ENCODE measurements at places on chromosomes 2 and 18.

DNA sequence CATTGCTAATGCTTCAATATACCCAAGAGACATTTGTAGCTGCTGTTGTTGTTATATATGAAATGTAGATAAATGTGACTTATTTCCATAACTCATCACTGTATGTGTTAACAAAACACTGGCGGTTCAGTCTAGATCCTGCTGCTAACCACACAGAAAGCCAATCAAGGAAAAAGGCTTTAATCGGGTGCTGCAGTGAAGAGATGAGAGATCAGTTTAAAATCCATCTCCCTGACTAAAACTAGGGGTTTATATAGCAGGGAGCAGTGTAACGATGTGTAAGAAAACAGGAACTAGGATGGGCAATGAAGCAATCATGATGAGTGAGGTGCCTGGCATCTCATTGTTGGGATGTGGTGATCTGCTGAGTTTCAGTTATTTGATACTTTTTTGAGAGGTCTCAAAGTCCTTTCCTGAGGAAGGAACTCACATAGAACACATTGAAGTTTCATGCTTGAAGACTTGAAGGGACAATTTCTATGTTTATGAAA lies 677.7 kb upstream of the CDH7 start:
- no peak for DNase-seq

DNA sequence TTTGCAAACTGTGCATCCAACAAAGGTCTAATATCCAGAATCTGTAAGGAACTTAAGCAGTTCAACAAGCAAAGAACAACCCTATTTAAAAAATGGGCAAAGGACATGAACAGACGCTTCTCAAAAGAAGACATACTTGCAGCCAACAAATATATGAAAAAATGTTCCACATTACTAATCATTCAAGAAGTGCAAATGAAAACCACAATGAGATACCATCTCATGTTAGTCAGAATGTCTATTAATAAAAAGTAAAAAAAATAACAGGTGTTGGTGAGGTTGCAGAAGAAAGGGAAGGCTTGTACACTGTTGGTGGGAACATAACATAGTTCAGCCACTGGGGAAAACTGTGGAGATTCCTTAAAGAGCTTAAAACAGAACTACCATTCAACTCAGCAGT lies 126.2 kb downstream of the NAT8 start:
- no peak for DNase-seq

GRCh38 chr2:85959826-85960225 lies 71.0 kb upstream of the ST3GAL5 start:
- DNase-seq = no peak

DNA sequence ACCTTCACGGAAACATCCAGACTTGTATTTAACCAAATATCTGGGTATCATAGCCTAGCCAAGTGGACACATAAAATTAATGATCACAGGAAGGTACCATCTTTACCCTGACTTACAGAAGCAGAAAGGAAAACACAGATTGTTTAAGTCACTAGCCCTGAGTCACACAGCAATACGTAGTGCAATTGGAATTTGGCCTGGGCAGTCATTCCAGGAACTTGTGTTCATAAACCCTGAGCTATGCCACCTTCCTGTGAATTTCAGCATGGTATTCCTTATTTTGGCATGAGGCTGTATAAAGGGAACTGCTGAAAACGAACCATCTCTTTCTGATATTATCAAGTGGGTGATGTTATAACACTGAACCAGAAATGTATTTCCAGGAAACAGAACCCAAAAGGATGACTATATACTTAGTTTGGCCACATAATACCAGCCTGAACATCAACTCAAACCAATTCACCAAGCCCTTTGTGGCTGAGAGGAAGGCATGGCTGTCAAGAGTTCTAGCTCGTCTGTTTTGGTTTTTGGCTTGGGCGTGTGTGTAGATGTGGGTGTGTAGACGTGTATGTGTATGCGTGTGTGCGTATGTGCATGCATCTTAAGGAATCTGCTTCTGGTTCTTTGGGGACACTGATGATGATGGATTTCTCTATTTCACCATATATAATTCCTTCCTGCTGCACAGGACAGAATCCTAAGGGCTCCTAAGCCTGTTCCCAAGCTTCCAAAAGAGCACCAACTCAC lies 533.4 kb upstream of the ID2 start:
- DNase-seq = peak; percentile 77

DNA sequence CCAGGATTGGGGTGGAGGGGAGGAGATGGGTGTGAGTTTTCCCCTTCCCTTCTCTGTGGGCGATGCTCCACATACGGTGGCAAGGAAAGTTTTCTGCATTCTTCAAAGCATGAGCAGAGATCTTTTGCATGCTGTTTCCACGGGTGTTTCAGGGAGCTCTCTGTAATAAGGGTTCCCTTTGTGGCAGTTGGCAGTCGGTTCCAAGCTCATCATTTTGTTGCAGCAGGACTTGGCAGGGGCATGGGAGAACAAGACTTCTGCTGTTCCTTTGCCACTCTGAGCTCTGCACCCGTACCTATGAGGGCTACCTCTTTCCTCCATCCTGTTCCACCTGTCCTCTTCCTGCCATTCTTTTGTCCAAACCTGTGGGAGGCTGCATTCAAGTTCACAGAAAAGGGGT lies 71.3 kb upstream of the SPRED2 start:
- no peak for DNase-seq

- DNase-seq = no peak
These were observed 146.7 kb upstream of the EPAS1 start for GRCh38 chr2:46150445-46150955.

DNA sequence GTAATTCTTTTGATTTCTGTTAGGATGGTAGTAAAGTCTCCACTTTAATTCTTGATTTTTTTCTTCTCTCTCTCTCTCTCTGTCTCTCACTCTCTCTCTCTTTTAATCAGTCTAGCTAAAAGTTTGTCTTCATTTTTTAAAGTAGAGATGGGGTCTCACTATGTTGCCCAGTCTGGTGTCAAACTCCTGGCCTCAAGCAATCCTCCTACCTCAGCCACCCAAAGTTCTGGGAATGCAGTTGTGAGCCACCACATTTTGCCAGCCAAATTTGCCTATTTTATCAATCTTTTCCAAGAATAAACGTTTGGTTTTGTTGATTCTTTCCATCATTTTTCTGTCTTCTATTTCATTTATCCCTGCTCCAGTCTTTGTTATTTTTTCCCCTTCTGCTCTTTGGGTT lies 23.9 kb upstream of the ACOXL start:
- DNase-seq = no peak

DNA sequence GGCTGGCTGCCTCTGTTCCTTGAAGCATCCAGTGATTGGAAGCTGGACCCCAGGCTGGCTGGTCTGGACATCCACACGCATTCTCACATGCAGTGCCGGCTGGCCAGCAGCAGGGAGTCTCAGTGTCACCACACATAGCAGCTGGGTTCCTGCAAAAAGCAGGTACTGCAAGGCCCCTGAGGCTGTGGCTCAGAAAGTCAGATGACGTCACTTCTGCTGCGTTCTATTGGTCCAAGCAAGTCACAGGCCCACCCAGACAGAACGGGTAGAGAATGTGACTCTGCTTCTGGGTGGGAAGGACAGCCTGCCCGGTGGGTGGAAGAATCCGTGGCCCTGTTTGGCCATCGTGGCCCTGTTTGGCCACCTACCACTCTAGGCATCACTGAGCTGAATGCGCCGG lies 51.3 kb upstream of the SPP2 start:
- no peak for DNase-seq

- DNase-seq = no peak
These were observed 588.1 kb downstream of the DCDC2C start for GRCh38 chr2:4291430-4291829.

- peak; percentile 67 for DNase-seq
These were observed 207.2 kb downstream of the SLC8A1 start for GRCh38 chr2:40244675-40245074.

- DNase-seq = no peak
These were observed 12.0 kb upstream of the IAH1 start for GRCh38 chr2:9462313-9462712.

DNA sequence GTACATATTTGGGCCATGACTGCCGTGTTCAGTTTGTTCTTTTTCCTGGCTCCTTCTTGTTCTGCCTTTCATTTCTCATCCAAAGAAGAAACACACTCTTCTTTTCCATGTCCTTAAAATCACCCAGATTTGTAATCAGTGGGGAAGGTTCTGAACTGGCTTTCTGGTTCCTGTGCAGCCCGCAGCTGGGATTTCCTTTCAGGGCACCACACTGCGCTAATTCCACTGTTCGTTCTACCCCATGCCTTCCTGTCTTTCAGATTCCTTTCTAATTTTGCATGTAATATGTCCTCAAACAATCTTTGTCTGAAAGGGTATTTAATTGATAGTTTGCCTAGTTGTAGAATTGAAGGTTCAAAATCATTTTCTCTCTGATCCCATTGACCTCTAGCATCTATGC lies 94.1 kb downstream of the HS1BP3 start:
- DNase-seq = no peak

GRCh38 chr2:128520791-128521190 lies 202.1 kb upstream of the HS6ST1 start:
- no peak for DNase-seq

DNA sequence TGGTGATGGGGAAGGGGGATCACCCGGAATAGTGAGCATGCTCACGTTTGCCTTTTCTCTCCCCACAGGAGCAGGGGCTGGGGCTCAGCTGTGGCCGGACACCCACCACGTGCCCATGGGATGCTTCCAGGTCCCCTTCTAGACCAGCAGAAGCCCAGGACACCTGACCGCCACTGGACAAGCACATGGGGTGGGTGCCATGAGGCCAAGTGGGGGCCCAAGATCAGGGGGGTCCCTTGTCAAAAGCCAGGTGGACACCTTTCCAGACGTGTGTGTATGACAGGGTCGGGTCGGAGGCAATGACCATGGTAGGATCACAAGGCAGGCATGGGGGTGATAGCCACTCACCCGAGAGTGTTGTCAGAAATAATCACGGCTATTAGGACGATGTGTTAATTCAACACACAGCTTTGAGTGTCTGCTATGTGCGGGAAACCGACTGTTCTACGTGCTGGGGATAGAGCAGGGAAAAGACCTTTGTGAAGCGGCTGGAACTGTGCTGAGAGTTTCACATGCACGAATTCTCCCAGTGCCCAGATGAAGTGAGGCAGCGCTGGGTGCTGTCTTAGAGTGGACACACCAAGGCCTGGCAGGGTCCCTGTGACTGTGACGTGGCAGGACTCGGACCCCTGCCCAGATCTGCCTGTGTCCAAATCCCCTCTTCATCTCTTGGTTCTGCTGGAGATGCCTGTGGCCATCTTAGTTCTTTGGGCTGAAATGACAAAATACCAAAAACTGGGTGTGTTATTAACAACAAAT lies 244.7 kb downstream of the NDUFA10 start:
- DNase-seq = no peak
